M059J (cell line): ENCODE measurements at places on chromosomes 7 and 10.

DNA sequence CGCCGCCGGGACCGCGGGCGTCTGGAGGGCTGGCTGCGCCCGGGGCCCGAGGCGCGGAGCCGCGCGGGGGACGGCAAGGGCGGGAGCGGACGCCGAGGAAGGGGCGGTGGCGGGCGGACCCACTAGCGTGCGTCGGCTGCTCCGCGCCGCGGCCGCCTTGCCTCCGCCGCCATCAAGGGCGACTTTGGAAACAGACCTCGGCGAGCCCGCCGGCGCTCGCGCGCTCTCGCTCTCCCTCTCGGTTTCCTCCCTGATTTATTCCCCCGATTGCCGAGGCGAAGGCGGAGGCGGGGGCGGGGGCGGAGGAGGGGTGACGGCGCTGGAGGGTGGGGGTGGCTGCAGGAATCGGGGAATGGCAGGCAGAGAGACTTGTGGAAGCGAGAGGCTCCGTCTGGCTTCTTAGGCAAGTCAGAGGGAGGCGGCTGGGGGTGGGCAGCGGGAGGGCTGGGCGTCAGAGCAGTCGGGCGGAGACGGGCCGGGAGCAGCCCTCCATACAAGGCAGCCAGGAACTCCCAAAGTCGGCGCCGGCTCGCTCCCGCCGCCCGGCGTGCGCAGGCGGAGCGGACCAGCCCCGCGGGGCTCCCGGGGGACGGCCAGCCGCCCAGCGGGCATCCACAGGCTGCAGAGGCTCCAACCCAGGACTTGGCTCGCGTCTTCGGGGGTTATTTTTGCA lies at the start of gene CACNA2D1:
CACNA2D1 (minus strand) TSS at position 231 of the 673 bp plus-strand sequence.
- peak; percentile 54 for DNase-seq

DNA sequence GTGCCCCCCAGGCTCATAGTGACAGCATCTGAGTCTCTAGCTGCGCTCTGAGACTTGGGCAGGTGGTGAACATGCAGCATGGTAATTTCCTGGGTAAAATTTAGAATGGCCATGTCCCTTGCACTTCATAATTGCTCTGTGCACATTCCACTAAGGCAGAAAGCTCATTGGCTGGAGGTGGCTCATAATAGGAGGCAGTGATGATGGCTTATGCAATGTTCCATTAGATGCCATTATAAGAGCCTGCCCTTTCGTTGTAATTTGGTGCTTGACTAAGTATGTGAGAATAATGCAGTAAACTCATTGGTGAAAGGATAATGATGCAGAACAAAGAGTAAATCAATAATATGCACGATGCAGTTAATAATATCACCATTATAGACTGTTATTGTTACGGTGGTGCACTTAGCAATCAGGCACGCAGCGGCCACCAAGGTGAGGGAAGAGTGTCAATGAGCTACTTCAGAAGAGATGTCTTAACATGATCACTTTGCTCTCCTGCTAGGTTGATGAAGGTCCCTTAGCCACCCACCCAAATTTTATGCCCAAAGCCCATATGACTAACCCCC lies 545.9 kb downstream of the KCNMA1 start:
- DNase-seq = no peak

GRCh38 chr10:63055705-63056104 lies 77.4 kb upstream of the NRBF2 start:
- DNase-seq = no peak

GRCh38 chr7:78959477-78959876 lies 494.0 kb downstream of the MAGI2 start:
- DNase-seq = peak; percentile 60

DNA sequence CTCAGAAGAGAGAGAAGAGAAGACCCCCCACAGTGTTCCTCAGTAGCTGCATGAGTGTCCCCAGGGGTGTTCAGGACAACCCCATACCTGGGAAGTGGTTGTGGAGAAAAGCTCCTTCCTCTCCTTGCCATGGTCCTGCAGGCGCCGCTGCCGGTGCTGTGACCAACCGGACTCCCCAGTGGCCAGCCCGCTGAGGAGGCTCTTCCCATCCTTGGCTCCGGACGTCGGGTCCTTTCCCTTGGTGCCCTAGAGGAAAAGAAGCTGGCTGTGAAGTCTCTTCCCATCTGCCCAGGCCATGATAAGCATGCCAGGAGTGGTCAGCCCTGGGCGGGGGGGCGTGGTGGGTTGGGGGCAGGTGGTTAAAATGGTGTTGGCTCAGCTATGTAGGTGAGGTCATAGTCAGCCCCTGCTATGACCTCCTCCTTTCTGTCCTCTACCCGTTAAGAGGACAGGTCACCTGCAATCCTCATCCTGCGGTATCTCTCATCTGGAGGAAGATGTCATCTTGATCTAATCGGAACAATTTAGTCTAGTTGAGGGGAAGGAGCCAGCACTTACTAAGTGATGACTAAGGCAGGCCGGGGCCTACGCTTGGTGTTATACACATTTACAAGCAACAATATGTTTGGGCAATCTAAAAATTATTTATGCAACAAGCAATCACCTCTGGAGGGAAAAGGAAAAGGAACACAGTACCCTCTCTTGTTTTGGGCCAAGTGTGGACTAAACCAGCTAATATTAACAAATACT lies 13.2 kb downstream of the WDR91 start:
- no peak for DNase-seq

- peak; percentile 55 for DNase-seq
These were observed 176.1 kb upstream of the SEMA3C start for GRCh38 chr7:81094952-81095351.

DNA sequence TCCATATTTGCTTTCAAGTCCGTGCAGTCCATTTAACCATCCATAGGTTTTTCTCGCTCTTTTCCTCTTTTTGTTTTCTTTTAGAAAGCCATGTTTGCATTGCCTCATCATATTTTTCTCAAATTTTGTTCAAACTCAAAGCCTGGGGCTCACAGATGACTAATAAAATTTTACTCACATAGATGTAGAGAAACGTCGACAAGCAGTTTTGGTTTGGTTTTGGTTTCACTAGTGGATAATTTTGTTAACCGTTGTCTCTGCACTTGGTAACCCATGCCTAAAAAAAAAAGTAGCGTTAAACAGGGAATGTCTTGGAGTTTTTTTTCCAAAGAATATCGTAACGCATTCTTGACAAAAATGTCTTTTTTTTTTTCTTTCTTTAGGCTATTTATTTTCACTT lies 344.2 kb upstream of the GALNT17 start:
- DNase-seq = peak; percentile 8
